ENCODE measurements at places on chromosomes 7 and 10. TPM values are rescaled to one million over a fixed set of nuclear protein-coding genes. Genes with fewer than 3 reads are reported as not detected.

GRCh38 chr10:101968286-101968939, 87.6 kb downstream of the ARMH3 start:
- DNase-seq = no peak

- no peak for DNase-seq
These were observed 39.4 kb upstream of the TNRC18 start for GRCh38 chr7:5463031-5463430.

The GSTO2 gene
- 6.5 TPM for total RNA-seq

The KCND2 gene
- total RNA-seq = 5.9 TPM

- DNase-seq = no peak
These were observed 350.3 kb upstream of the POT1 start for GRCh38 chr7:125279961-125280360.

GRCh38 chr7:5476001-5476400, 52.4 kb upstream of the TNRC18 start:
- no peak for DNase-seq

The MICALL2 gene
- 8.4 TPM for total RNA-seq

GRCh38 chr7:126755381-126755780, 497.4 kb downstream of the GRM8 start:
- DNase-seq = no peak

DNA sequence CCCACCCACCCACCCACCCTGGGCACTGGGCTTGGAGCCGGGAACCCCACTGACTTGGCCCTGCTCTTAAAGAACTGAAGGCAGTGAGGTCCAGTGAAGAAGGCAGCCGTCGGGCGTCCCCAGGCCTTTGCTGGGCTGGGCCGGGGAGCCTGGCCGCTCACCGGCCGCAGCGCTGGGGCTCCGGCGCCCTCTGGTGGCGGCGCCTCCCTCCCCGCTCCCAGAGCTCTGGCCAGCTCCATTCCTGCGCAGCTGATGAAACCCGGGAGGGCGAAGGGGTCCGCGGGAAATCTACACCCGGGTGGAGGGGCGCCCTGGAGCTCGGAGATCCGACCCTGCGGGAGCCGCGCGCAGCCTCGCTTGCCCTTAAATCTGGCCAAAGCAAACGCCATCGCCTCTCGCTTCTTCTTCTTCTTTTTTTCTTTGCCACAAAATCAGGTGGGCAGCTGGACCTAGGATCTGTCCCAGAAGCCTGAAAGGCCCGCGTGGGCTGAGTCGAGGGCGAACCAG, 1.7 kb upstream of the CXCL12 start:
- no peak for DNase-seq

GRCh38 chr10:62459072-62459471, 84.9 kb downstream of the ZNF365 start:
- DNase-seq = peak; percentile 63

DNA sequence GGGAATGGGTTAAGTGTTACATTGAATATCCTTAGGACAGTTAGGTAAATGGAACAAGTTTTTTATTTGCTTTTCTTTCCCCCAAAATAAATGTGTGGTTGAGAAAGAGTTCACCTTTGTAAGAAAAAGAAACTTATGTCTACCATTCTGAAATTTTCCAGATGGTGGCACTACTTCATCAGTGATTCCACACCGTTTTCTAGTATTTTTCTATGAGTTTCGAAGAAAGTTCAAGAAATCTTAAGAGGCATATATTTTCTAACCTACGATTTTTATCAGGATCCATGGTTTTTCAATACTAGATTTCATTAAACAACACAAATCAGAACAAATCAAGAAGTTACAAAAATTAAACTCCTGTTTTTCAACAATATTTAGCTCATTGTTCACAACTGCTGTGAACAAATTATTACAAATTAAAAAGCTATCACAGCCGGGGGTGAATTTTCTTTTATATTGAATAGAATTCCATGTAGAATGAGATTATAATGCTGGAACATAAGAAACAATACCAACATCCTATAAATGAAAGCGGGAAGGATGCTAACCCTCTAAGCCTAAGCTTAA, 163.1 kb upstream of the NPVF start:
- DNase-seq = no peak

The PDE1C gene
- 20.4 TPM for total RNA-seq

GRCh38 chr10:102741726-102742237, 2.0 kb upstream of the WBP1L start:
- no peak for DNase-seq

The EPHA1 gene
- 3.2 TPM for total RNA-seq

The VIPR2 gene
- 2.0 TPM for total RNA-seq

The LRIT1 gene
- not detected for total RNA-seq

DNA sequence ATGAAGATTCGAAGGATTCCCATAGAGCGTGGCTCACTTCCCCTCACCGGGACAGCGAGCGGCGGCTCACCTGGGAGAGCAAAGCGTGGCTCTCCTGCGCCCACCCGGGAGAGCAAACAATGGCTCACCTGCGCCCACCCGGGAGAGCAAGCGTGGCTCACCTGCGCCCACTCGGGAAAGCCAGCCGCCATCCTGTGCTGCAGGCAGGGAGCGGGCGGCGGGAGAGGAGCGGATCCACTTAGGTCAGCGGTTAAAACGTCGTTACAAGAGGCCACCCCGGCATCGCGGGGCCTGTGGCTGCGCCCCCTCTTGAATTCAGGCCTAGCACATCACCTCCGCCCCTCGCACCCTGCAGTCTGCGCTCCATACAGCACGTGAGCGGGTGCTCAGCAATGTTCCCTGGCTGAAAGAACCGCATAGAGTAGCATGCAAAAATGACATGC, 461 bp upstream of the FIGNL1 start:
- DNase-seq = no peak

GRCh38 chr7:41592794-41593193, 110.1 kb downstream of the INHBA start:
- DNase-seq = no peak

GRCh38 chr7:2106440-2106839, 126.3 kb downstream of the MAD1L1 start:
- no peak for DNase-seq

- DNase-seq = no peak
These were observed 26.6 kb upstream of the DDC start for GRCh38 chr7:50591480-50592438.

DNA sequence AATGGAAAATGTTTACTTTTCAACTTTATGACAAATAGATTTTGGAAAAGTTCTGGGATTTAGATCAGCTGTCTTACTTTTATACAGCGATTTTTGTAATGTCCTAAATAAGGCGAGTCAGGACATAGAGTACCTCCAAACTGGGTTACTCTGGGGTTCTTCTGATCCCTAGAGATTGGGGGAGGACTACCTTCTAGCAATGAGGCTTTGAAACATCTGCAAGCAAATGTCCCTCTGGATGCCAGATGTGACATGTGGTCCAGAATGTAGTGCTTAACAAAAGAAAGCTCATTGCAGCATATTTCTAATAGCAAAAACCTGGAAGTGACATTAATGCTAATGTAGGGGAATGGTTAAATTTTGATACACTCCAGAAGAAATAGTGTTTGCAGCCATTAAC, 36.1 kb downstream of the ABRAXAS2 start:
- no peak for DNase-seq

DNA sequence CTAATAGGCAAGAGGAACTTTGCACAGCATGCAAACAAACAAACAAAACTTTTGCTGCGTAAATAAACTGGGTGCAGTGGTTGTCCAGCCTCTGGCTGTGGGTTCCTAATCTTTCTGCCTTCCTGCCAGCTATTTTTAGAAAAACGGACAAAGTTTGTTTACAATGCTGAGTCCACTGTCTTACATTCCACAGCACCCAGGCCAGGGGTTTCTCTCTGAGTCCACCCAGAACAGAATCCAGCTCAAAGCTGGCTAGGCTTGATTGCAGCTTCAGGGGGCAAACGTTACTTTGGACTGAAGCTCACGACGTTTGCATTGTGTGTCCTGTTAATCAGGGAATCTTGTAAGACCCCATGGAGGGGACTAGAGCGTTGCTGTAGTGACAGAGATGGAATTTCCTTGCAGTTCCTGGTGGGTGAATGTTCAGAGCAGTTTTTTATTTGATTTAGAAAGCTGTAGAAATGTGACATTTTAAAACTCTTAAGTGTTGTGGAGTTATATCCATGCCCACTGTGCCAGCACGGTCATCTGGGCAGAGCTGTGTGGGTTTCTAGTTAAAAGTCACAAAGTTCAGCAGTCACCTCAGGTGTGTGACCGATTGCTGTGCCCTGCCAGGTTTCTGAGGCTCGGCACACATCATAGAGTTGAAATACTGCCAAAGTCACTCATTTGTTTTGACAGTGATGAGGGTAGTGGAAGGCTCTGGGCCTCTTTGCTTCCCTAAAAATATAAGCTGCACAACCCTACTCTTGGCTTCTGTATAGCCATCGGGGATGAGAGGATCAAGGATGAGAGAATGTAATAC, 247.0 kb downstream of the STK31 start:
- no peak for DNase-seq

- no peak for DNase-seq
These were observed 134.7 kb upstream of the AGR3 start for GRCh38 chr7:17016402-17017010.

DNA sequence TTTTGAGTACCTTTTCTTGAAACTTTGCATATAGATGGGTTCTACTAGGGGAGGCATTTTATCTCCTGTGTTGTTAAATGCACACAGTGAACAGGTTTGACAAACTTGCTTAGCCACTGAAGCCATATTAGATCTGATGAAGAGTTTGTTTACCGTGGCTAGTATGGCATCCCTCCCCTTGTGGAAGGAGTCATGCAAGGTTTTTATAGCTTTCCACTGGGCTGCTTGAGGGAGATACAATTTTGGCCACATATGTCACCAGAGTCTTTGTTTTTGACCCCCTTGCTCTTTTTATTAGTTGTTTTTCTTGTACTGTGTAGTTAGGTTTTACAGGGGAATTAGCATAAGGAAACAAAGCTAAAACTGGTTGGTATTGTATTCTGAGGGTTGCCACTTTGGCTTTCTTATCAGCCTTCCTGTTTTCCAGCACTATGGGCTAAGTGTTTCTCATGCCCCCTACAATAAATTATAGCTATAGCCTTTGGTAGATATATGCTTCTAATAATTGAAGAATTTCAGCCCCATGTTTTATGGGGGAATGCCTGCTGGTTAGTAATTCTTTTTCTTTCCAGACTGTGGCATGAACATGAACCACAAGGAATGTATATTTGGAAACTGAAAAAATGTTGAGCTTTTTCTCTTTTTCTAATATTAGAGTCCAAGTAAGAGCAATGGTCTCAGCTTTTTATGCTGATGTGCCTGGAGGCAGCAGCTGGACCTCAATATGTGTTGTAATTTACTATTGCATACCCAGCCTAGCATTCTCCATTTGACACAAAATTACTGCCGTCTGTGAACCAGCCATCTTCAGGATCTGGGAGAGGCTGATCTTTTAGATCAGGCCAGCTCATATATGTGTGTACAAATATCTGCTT, 18.4 kb upstream of the STEAP2 start:
- DNase-seq = no peak

The PPP1R9A gene
- total RNA-seq = 28.6 TPM

GRCh38 chr7:28684650-28685241, 272.4 kb downstream of the CREB5 start:
- no peak for DNase-seq

DNA sequence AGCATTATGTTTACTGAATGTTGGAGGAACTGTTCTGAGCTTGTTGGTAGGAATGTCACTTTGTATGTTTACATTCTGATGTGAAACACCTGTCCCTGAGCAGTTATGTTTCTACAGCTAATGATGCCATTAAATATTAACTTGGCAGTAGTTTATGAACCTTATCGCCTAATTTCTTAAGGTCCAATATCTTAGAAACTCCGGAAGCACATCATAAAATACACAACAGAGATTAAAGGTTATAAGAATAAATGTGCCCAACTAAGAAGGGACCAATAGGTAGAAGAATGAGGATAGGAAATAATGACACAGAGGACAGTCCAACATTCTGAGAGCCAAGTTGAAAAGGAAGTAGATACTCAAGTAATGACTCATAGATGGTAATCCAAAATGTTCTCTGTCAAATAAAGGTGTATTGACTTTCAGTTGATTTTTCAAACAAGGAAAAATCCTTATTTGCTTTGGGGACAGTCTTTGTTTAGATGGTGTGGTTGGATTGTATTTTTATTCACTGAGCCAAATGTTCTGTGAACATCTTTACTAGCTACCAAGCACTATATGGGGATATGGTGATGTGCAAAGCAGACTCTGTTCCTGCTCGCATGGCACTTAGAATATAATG, 31.9 kb downstream of the LCOR start:
- peak; percentile 23 for DNase-seq

GRCh38 chr10:78866731-78867554, 201.8 kb upstream of the ZMIZ1 start:
- DNase-seq = no peak

The ADIRF gene
- 112 TPM for total RNA-seq

DNA sequence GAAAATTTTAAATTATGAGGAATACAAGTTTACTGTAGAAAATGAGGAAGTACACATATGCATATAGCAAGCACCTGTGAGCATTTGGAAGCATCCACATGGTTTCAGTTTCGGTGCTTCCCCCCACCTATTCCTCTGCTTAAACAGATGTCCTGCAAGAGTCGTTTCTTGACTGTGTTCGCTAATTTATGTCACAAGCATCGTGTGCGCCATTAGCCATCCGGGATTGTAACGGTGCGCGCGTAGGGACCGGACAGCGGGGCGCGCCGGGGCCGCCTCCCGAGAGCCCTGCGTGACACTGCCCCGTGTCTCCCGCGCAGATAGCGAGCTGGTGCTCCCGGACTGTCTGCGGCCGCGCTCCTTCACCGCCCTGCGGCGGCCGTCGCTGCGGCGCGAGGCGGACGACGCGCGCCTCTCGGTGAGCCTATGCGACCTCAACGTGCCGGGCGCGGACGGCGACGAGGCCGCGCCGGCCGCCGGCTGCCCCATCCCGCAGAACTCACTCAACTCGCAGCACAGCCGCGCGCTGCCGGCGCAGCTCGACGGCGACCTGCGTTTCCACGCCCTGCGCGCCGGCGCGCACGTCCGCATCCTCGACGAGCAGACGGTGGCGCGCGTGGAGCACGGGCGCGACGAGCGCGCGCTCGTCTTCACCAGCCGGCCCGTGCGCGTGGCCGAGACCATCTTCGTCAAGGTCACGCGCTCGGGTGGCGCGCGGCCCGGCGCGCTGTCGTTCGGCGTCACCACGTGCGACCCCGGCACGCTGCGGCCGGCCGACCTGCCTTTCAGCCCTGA, 90.9 kb downstream of the NEURL1 start:
- no peak for DNase-seq

GRCh38 chr7:36497775-36498174, 108.1 kb downstream of the ANLN start:
- no peak for DNase-seq
